ENCODE measurements at places on chromosomes 5 and 9.

- no peak for DNase-seq
Observed at GRCh38 chr5:111743988-111744387, 13.0 kb downstream of the NREP start.

- no peak for DNase-seq
Observed at GRCh38 chr9:114248299-114248707, 74.6 kb upstream of the ORM1 start.

- no peak for DNase-seq
Observed at GRCh38 chr5:147455822-147456450, 53.9 kb downstream of the DPYSL3 start.

DNA sequence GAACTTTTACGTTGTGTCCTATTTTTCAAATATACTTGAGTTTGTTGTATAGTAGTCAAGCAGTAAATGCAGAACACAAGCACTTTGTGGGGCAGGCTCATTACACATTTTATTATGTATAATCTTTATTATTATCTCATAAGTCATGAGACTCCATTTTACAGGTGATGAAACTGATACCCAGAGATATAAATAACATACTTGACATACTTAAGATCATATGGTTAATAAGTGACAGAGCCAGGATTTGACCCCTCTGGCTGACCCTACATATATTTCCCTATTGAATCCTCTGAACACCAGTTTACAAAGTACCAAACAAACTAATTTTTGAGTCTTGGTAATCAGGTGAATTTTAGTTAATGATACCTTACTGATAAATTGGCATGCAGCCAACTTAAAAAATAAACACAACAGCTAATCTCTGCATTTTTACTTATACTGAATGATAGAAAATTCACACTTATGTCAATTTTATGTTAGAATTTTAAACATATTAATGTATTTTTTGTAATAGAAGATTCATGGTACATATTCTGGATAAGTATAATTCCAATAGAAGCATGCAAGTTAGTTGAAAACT lies 305.0 kb upstream of the MEF2C start:
- DNase-seq, result no peak

DNA sequence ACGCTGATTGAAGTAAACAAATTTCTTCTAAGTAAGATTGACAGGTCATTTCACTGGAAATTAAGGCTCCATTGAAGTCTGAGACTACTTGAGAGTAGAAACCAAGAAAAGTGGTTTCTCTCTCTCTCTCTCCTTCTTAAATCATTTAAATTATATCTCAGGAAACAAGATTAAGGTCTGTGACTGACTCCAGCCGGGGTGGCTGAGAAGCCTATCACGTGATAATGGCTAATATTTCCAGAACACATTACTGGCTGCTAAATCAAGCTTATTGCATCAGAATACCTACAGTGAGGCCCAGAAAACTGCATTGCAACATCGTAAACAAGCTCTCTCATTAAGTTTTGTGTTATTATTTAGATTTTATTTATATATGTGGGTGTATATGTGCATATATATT lies 88.4 kb downstream of the PTCD2 start:
- no peak for DNase-seq

DNA sequence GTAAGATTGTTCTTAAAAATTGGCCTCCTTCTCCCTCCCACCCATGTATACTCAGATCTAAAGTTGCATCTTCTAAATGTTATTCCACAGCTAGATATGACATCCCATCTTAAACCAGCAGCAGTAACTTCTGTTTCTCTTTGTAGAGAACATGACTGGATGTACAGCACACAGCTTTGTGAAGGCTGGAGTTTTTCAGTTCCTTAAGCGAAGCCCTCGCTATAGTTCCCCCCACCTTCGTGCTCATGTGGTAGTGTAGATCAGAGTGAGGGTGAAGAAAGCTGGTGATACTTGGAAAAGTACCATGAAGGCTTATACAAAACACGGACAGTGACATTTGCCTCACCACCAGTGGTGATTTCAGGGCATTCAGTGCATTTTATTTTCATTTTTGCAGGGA lies 137.5 kb downstream of the MAT2B start:
- DNase-seq, result no peak

DNA sequence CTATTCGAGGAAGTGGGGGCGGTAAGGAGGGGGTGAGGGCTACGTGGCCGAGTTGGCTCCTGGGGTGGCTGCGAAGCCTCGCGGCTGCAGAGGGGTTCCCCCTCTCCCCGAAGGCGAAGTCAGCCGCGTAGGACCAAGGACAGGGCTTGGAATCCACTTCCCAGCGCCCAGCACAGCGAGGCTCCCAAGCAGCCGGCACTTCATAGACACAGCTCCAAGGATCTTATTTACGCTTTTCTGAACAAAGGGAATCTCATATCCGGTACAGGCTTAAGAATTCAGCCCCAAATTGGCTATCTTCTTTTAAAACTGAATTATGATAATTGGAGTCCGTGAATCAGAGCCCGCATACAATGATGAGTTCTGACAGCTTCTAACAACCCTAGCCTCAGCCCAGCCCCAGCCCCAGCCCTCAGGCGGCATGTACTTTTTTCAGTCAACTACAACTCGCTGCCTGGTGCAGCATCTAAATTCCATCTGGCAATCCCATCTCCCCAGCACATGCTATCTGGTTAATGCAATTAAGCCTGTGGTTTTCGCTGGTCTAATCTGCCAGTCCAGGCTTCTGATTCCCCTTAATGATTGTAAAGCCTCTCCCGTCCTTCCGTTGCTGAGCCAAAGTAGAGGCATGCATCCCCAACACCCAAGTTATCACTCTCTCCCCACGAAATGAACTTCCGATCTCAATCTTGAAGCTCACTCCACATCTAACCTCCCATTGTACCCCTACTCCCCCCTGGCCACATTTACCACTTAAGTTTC lies 1.0 kb downstream of the ELAVL2 start:
- DNase-seq, result no peak

- DNase-seq, result no peak
Observed at GRCh38 chr5:37714756-37715155, 125.1 kb downstream of the GDNF start.

- DNase-seq, result no peak
Observed at GRCh38 chr5:90055831-90056328, 353.7 kb downstream of the CETN3 start.

- no peak for DNase-seq
Observed at GRCh38 chr5:180067986-180068385, 3.6 kb downstream of the RNF130 start.

DNA sequence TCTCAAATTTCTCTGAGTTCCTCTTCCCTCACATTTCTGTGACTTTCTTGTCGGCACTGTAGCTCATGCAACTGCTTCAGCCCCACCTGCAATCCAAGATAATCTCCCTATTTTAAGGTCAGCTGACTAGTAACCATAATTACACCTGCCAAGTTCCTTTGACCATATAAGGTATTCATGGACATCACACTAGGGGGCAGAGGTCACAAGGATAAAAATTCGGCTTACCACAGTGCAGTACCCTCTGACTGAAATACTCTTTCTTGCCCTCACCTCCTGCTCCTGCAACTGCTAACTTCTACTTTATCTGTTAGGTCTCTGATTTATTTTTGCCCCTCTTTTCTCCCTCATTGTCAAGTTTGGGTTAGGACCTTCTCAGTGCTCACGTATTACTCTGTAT lies 144.2 kb downstream of the GDNF start:
- DNase-seq, result no peak

- no peak for DNase-seq
Observed at GRCh38 chr9:94101162-94101853, 17.0 kb downstream of the PTPDC1 start.

DNA sequence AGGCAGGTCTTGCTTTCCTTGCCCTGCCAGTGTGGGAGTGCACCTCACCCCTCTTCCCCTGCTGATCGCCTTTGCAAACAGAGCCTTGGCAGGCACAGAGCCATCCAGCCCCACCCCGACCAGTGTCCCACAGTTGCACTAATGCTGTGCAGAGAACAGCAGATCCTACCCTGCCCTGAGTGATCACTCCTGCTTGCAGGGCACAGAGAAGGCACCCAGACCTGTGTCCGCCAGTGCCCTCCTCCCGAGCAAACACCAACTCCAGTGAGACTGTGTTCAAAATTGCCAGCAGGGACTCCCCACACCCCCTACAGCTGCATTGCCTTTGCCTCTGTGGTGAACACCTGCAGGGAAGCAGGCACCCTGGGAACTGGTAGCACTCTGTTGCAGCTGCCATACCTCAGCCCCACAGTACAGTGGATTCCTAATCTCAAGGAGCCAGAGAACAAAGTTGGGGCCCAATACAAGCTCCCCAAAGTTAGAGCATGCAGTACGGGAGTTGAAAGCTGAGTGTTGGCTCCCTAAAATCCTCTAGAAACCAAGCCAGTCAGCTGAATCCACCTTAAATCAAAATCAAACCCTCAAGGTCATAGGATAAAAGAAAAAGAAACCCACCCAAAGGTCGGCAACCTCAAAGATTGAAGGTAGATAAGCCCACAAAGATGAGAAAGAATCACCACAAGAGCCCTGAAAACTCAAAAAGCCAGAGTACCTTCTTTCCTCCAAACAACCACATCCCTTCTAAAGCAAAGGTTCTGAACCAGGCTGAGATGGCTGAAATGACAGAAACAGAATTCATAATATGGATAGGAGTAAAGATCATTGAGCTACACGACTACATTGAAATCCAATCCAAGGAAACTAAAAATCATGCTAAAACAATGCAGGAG lies 92.9 kb upstream of the PIK3R1 start:
- no peak for DNase-seq

GRCh38 chr9:99146574-99146973 lies 41.7 kb downstream of the TGFBR1 start:
- no peak for DNase-seq

- DNase-seq, result no peak
Observed at GRCh38 chr5:151449839-151450238, 2.4 kb downstream of the SLC36A1 start.

GRCh38 chr5:18483451-18483850 lies 849.2 kb downstream of the TAF11L14 start:
- no peak for DNase-seq

DNA sequence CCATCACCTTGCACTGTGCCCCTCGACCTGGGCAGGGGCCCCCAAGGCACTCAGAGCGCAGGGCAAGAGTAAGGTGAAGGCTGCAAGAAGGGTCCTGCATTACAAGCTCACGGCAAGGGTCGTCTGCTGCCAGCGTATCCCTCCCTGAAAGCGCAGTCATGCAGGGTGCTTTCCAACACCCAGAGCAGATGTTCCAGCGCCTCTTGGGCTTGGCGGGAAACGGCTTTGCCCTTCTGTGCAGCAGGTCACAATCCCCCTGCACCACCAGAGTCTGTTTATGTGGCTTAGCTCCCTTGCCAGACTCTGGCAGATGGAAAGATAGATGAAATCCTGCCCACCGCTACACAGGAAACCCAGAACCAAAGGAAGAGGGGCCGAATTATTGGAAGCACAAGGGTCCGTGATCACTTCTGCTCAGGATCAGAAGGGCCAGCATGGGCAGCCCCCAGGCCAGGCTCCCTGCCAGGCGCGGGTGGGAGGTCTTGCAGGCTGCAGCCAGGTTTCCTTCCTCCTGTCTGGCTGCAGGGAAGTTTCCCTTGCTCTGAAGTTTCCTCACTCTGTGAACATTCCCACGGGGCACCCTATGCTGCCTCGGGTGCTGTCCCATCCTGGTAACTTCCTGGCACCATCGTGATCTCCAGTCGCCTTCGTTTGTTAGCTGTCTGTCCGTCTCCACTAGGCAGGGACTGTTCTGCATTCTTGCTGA lies 132.2 kb downstream of the ZNF354C start:
- DNase-seq, result no peak

GRCh38 chr5:96142786-96143434 lies 181.3 kb upstream of the ELL2 start:
- no peak for DNase-seq

DNA sequence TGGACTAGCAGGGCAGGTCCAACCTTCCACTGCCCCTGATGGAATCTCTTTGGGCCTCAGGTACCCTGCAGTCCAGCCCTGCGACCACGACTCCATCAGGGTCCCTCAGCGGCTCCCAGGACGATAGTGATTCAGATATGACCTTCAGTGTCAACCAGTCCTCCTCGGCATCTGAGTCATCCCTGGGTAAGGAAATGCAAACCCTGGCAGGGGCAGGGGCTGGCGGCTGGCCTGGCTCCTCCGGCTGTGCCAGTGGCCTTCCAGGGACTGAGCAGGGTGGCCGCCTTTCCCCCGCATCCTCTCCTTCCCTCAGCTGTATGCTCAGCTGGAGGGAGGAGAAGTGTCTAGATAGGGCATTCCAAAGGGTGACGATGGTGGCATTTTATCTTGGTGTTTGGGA lies 45.0 kb downstream of the NEURL1B start:
- no peak for DNase-seq

- no peak for DNase-seq
Observed at GRCh38 chr9:4891674-4892073, 93.4 kb upstream of the JAK2 start.

DNA sequence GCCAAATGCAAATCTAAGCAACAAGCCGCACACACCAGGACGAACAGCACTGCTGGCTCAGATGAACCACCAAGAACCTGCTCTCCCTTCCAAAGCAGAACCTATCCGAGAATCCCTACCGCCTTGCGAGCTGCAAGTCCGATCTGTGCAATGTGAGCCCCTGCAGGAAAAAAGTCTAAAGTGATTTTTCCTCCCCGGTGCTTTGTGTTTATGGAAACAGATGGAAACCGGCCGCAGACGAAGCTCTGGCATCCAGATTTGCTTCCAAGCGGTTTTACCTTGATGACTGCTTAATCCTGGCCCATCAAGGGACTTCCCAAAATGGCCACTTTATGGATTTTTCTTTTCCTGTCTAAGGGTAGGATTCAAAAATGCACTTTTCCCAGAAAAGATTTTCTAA lies 112.5 kb downstream of the VAV2 start:
- no peak for DNase-seq

- DNase-seq, result no peak
Observed at GRCh38 chr9:99095565-99095964, 9.3 kb upstream of the TGFBR1 start.

DNA sequence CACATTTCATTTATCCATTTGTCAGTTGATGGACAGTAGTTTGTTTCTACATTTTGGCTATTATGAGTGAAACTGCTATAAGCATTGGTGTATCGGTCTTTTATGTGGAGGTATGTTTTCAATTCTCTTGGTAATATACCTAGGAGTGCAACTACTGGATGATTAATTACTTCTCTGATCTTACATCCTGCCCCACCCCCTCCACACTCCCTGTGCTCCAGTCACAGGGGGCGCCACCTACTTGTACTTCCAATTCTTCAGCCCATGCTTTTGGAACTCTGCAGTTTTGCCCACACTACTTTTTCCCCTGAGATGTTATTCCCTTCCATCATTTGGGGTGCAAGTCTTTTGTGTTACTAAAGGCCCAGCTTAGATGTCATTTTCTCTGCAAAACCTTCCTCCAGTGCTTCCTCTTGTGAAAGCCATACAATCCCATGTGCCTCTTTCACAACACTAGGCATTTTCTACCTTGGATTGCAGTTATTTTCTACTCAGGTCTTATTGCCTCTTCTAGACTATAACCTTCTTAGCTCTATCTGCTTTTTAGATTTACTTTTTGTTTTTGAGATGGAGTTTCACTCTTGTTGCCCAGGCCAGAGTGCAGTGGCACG lies 42.1 kb downstream of the SEC61B start:
- DNase-seq, result peak; percentile 14
